ENCODE measurements at places on chromosomes 12 and 14. TPM values are rescaled to one million over a fixed set of nuclear protein-coding genes. Genes with fewer than 3 reads are reported as not detected.

KRT85 gene
- total RNA-seq: not detected

MYBPC1 gene
- 1.4 TPM for total RNA-seq

SENP1 gene
- total RNA-seq: 10.9 TPM

KLHDC1 gene
- 4.9 TPM for total RNA-seq

REM2 gene
- total RNA-seq: 0.42 TPM

ALX1 gene
- total RNA-seq: not detected

PCK2 gene
- total RNA-seq: 8.7 TPM

POTEG gene
- total RNA-seq: not detected

RDH11 gene
- total RNA-seq: 105 TPM

B4GALNT1 gene
- total RNA-seq: 3.4 TPM

LAG3 gene
- 0.57 TPM for total RNA-seq

RPS6KL1 gene
- 23.6 TPM for total RNA-seq

FAR2 gene
- 0.08 TPM for total RNA-seq

RFX4 gene
- not detected for total RNA-seq

MIP gene
- total RNA-seq: 0.24 TPM

TC2N gene
- not detected for total RNA-seq

ATG14 gene
- total RNA-seq: 15.3 TPM

RASSF9 gene
- 0.05 TPM for total RNA-seq

C14orf180 gene
- total RNA-seq: 0.67 TPM

TSPAN8 gene
- total RNA-seq: not detected

TRAF3 gene
- 11.8 TPM for total RNA-seq

PLBD1 gene
- total RNA-seq: 0.21 TPM

TDRD9 gene
- total RNA-seq: 0.56 TPM

SSPN gene
- 79.5 TPM for total RNA-seq

SPIC gene
- not detected for total RNA-seq
